RPMI8226 (cell line): ENCODE measurements at places on chromosomes 3 and 15.

- no peak for DNase-seq
Measured at GRCh38 chr3:18419232-18419631, 5.9 kb downstream of the SATB1 start.

GRCh38 chr15:83697716-83698115 lies 43.8 kb downstream of the ADAMTSL3 start:
- no peak for DNase-seq

DNA sequence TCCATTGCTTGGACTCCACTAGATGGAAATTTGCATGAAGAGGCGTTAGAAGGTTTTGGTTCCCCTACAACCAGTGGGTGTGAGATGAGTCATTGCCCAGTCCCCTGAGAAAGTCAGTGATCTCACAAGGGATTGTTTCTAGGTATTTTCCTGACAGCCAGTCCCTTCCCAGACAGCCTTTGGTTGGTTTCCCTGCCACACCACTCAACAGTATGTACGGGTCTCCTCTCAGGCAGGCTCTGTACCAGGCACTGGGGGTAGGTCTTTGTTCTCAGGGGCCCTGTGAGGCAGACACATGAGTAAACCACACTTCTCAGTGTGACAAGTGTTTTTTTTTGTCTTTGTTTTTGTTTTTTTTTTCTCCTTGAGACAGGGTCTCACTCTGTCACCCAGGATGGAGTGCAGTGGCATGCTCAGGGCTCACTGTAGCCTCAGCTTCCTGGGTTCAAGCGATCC lies 4.0 kb downstream of the LAMP3 start:
- DNase-seq, result no peak

- no peak for DNase-seq
Measured at GRCh38 chr3:151320131-151320530, 3.5 kb upstream of the GPR87 start.

GRCh38 chr3:58164199-58164879 lies 46.4 kb downstream of the DNASE1L3 start:
- peak; percentile 47 for DNase-seq

- no peak for DNase-seq
Measured at GRCh38 chr3:94159062-94159828, 96.4 kb downstream of the NSUN3 start.
